ENCODE measurements at places on chromosomes 3 and 15.
A peak's percentile ranks its signal among the peaks of the same experiment; 100 is the strongest.

DNA sequence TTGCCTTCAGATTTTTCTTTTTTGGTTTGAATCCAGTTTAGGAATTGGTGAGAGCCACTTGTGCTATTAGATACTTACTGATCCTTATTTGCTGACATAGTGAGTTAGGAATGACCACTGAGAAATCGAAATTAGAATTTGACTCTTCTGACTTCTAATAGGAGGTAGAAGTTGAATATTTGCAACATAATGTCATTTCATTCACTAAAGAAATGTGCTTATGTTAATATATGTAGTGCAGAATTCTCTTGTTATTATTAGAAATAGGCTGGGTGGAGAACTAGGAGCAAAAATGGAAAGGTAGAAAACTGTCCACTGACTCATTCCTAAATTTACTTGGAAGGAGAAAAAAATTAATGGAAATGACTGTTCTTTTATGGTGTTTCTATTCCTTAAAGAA is 538.2 kb upstream of the SGO1 start:
- no peak for DNase-seq

DNA sequence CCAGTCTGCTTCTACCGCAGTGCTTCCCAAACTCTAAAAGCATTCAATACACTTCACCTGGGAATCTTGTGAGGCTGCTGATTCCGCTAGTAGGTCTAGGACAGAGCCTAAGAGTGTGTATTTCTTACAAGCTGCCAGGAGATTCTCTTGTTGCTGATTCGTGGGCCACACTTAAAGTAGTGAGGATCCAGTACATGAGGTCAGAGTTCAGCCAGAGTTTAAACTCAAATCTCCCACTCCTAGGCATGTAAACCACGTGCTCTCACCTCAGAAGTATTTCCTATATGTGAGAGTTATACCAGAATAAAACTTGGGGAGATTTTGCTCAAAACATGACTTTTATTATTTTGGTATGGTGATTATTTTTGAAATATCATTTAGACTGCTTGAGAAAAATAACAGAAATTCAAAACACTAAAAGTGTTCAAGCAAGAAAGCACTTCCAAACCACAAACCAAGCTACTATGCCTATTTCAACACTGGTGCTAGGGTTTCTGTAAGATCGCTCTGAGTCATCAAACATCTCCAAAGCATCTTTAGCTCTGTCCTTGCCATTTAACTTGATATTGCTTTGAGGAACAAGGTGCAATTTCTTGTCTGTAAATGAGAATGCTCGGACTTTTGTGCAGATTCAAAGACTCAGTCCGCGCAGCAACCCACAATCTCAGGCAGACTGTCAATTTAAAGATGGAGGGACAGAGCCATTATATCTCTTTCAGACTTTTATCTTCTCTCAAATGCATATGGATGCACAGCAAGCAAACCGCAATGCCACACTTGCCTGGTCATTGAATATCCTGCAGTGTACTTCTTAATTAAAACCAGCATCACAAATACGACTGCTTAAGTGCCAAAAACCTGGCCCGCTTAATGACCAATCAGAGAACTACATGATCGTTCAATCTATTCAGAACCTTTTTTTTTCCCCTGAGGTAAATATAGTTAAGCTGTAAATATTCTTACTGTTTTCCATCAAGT is 59.8 kb downstream of the AGTR1 start:
- DNase-seq: no peak

DNA sequence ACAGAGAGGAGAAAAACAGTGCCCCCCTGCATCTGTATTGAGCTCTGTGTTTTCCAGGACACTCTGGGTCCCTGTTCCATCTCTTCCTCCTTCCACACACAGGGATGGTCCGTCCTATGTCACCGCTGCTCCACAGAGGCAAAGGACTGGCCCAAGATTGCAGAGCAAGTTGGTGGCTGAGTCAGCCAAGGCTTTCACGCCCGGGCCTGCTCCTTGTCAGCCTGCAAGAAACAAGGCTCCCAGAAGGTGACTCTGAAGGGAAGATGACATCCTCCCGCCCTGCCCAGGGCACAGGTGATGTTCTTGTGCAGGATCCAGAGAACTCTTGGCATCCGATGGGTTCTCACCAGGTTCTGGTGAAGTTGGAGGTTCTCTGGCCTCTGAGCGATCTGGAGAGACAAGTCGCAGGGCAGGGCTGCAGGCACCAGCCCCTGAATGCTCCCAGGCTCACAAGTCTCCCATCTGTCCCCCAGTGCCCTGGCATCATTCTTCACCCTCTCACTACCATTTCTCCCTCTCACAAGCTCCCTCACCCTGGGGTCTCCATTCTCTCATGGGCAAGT is 138.6 kb downstream of the MEGF11 start:
- DNase-seq: no peak

DNA sequence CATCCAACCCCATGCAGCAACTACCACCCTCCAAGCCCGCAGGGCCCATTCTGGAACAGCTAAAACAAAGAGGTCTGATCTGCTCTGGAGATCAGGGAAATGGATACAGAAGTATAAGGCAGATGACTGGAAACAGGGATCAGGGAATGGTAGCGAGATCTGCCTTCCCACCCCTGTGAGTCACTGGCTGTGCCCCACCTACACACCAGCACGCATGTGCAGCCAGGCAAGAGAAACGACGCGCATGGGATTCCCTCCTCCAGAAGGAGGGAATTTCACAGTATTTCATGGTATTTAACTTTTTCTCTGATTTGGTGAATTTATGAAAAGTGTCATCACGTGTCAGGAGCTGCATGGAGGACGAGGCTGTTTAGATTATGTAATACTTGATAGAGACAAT is 116.7 kb downstream of the ARRDC4 start:
- no peak for DNase-seq

GRCh38 chr3:66039590-66039887 is 821 bp upstream of the MAGI1 start:
- DNase-seq: peak; percentile 23

DNA sequence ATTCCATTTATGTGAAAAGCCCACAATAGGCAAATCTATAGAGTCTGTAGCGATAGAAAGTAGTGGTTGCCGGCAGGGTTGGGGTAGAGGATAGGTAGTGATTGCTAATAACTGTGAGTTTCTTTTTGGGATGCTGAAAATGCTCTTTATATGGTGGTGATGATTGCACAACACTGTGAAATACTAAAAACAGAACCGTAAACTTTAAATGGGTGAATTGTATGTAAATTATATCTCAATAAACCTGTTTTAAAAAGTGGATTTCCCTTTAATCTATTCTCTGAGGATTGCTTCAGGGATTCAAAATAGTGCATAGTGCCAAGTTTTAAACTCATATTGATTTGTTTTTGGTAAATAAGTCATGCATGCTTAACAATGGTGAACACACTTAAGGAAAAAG is 140.2 kb downstream of the LPP start:
- DNase-seq: no peak

GRCh38 chr3:195194559-195195206 is 76.3 kb downstream of the XXYLT1 start:
- DNase-seq: no peak

DNA sequence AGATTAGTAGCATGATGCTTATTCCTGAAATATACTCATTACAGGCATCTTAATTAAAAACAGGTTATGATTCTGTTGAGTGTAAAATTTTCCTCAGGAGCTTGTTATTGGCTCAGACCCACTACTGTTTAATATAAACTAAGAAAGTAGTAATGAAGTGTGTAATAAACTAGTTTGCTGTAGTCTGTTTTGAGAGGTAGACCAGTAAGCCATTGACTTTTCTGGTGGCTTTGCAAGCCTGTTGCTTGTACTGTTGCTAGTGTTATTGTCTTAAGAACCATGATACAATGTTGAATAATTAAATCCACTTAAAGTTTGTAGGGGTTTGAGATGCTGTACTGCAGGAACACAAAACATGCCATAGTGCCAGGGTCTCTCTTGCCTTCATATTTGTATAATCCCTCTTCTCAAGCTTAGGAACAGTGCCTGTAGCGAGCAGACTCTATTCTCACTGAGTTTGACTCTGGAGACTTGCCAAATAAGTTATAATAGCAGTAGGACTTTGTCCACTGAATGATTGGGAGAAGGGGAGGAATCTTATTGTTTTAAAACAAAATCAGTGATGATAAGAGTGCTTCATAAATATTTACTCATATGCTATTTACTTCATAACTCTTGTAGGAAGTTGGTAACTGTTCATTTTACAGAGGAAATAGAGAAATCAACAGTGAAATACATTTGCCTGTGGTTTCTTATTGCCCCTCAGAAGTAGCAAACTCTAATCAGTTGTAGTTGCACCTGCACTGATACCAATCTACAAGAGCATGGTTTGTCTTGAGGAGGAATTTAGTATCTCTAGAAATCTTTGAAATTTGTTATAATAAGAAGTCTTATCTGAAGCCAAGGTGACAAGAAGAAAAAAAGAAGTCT is 13.4 kb downstream of the TCF12 start:
- DNase-seq: no peak

GRCh38 chr3:168248383-168249204 is 152.9 kb upstream of the GOLIM4 start:
- peak; percentile 38 for DNase-seq

- no peak for DNase-seq
Measured at GRCh38 chr3:125221831-125222230, 9.3 kb upstream of the SLC12A8 start.

DNA sequence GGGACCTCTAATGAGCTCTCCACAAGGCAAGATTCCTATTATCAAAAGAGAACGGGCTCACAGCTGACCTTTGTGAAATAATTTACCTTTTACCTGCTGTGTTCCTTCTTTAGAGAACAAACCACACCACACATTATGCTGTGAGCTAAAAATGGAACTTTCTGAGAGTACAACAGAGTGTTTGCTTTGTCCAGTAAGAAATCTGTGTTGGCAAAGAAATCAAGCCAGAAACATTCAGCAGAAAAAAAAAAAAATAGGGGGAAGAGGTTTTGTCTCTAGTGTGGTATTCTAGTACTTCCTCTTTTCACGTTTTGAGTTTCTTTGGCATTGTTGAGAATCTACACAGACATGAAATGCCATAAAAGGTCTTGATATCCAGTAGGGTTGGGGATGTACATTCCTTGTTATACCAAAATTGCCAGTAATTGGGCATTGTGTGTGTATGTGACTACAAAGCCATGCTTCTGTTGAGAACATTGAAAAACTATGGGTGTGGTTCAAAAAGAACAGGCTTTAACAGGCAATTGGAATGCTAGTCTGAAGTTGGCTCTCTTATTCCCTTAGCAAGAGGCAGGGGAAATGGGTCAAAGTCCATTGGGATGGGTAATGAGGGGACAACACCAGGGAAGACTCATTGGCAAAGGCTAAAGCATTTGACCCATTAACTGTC is 273.5 kb downstream of the NEK10 start:
- no peak for DNase-seq

GRCh38 chr3:74067296-74067695 is 442.6 kb upstream of the PDZRN3 start:
- DNase-seq: no peak

DNA sequence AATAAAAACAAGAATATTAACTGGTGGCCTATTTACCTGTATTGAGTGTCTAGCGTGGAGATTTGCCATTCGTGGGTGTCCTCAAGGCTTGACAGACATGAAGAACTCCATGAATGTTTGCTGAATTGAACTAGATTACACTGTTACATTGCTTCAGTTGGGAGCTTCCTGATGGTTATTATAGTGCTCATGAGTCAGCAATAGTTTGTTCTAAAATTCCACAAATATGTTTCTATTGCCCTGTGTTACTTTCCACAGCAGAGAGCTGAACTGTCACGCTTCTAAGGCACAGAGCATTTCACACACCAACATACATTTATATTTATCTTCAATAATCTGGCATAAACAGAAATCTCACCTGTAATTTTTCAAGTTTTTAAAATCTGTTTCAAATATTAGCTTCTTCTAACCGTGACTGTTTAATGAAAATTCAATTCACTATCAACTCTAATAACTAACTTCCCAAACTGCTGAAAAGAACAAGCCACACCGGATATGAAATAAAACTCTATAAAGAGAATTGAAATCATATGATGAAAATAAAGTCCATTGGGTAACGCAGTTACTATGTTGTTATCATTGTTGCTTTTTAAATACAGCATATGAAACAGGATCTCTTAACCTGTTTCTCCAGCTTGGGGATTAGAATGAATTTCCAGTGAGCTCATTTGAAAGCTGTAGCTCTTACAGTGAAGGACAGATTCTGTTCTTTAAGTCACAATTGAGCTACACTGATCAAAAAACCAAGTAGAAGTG is 61.2 kb upstream of the MCF2L2 start:
- no peak for DNase-seq

- DNase-seq: peak; percentile 29
Measured at GRCh38 chr3:32423534-32423933, 31.9 kb downstream of the CMTM7 start.

DNA sequence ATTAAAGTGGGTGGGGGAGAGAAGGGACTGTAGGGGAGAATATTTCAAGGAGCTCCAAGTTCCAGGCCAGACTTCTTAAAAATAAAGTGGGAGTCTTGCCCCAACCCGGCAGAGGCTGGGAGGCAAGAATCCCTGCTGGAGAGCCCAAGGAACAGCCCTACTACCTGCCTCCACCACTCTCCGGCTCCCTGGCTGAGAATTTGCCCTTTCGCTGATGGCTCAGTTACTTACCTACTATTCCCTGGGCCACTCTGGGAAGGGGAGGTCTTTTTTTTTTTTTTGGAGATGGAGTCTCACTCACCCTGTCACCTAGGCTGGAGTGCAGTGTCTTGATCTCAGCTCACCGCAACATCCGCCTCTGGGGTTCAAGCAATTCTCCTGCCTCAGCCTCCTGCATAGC is 15.5 kb downstream of the MYL3 start:
- no peak for DNase-seq

- no peak for DNase-seq
Measured at GRCh38 chr15:38691377-38691776, 126.8 kb upstream of the RASGRP1 start.

DNA sequence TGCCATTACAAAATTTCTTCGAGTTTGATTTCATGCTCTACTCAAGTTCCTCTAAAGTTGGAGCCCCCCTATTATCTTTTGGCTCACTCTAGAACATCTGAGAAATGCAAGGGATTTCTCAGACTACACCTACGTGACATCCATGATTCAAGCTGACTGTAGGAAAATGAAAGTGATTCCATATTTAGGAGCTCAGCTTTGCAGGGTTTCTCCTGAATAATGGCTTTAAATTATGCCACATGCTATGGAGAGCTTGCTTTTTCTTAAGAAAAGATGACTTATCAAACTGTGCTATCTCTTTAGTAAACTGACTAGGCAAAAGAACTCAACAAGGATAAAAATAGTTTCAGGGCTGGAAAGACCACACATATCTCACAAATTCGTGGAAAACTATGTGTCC is 292.1 kb downstream of the LSAMP start:
- no peak for DNase-seq

DNA sequence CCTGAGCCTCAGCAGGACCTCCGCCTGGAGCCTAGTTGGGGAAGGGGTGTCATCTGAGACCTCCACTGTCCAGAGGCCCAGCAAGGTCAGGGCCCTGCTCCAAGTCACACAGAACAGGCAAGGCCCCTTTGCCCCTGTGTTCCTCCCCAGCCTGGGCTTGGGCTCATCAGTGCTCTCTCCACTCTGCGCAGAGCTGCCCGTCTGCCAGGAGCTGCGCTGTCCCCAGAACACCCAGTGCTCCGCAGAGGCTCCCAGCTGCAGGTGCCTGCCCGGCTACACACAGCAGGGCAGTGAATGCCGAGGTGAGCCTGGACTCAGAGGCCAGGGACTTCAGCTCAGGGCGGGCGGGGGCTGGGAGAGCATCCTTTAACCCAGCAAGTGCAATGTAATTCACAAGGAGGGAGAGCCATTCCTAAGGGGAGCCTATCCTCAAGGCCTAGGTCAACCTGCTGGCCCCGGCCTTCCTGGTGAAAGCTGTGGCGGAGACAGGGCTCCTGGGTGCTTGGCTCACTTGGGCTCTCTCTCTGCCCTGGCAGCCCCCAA is 7.7 kb downstream of the STAB1 start:
- no peak for DNase-seq
